ENCODE measurements at places on chromosomes 1 and 21.

- DNase-seq, result no peak
Measured at GRCh38 chr1:27006683-27007082, 6.0 kb downstream of the TENT5B start.

GRCh38 chr1:172135076-172135672, 285.3 kb upstream of the C1orf105 start:
- peak; percentile 6 for DNase-seq

DNA sequence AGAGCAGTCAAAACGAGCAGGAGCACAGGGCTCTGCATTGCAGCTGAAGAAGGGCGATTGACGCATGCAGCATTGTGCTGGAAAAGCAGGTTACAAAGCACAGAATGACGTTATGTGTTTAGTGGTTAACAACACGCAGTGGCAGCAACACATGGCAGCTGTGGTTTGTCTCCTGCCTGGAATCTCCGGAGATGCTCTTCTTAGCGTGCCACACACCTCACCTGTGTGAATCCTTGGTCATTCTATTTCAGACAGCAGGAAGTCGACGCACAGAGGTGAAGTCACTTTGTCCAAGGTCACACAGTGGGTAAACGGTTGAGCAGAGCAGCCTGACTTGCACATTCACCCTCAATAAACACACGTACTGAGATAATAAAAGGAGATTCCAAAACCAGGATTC, 14.7 kb downstream of the OBSCN start:
- DNase-seq, result no peak

- no peak for DNase-seq
Measured at GRCh38 chr21:26389971-26390641, 183.0 kb downstream of the CYYR1 start.

DNA sequence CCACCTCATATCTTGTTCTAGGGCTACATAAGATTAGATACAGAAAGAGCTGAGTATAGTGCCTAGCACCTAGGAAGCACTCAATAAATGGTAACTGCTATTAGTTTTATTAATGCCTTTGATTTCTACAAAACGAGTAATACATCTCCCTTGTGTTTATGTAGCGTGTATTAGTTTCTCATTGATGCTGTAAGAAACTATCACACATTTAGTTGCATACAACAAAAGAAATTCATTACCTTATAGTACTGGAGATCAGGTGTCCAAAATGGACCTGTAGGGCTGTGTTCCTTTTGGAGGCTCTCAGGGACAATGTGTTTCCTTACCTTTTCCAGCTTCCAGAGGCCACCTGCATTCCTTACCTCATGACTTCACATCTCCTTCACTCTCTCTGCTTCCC, 961 bp upstream of the ERO1B start:
- DNase-seq, result no peak

DNA sequence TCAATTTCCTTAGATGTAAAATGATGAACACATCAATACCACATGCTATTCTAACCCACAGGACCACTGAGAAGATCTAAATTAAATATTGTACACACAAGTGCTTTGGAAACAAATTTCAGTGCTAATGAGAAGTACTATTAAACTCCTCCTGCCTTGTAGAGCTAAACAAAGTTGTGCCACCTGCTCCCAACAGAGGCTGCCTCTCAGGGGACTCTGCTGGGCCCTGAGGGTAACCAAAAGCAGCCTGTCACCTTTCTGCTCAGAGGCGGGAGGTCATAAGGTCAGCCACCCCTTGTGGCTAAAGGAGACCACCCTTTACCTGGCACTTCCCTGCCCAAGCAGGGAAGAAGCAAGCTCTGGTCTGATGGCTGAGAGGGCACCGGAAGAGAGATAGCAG, 6.3 kb downstream of the SLC9A1 start:
- no peak for DNase-seq

DNA sequence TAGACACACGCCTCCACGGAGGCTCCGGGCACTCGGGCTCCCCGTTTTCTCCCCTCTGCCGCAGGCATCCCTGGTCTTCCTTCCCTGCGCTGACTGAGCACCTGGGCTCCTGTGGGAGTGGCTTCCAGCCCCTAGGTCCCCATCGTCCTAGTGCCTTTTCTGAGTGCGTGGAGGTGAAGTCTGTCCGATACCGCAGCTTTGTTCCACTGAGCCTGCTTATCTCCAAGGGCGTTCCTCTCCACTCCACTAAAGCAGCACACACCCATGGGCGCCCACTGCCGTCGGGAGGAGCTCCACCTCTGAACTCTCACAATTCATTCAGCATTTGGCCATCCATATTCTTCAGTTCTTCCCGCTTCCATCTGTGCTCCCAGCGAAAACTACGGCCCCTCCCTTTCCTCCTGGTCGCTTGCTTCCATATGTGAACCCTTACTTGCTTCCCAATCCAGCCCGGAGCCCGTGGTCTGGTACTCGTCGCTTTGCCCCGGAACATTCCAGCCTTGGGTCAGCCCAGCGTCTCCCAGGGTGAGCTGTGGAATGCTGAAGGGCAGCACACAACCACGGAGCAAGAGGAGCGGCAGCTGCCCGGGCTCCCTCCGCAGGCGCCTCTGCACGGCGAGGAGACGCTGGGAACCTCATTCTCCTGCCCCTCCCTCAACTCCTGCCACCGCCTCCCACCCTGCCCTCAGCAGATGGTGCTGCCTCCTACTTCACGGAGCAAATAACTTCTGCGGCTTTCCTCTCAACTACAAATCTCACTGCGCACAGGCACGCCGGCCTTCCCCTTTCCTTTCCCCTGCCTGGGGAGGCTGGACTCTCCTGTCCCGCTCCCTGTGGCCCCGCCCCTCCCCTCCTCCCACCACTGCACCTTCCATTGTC, 27.5 kb downstream of the ATP8B2 start:
- DNase-seq, result peak; percentile 37

- DNase-seq, result no peak
Measured at GRCh38 chr1:240598216-240599001, 13.5 kb downstream of the GREM2 start.

- no peak for DNase-seq
Measured at GRCh38 chr1:172931761-172932160, 119.0 kb downstream of the TNFSF18 start.

DNA sequence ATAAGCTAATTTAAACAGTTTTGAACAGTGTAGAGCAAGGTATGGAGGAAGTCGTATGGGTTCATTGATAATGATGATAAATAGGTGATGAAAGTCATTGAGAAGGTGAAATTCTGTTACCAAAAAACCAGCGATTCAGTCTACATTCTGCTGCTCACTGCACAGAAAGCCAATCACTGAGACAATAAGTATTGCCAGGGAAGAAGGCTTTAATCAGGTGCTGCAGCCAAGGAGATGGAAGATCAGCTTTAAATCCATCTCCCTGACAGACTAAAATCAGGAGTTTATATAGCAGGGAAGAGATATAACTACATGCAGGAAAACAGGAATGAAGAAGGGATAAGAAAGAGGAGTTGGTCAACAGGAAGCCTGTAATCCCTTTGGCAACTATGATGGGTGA, 361.3 kb upstream of the C1orf174 start:
- no peak for DNase-seq

DNA sequence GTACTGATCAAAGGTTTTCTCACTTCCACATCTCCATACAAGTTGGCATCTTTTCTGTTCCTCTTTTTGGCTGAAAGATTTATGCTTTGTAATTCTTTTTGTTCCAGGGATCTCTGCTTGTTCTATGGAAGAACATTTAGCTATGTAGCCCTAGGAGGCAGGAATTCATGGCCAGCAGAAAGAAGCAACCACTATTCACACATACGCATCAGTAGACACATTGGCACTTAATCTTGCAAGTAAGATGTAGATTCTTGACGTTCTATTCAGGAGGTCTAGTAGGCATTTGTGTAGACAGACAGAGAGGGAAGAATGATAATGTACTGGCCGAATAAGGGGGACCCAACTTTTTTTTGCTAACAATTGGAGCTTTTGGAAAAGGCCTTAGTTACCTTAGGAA, 336.0 kb downstream of the NUF2 start:
- no peak for DNase-seq

GRCh38 chr1:225926551-225927113, 2.6 kb upstream of the PYCR2 start:
- DNase-seq, result no peak

- DNase-seq, result no peak
Measured at GRCh38 chr1:162844153-162844552, 16.8 kb downstream of the CCDC190 start.

GRCh38 chr1:159421821-159422220, 10.2 kb upstream of the OR10J4 start:
- no peak for DNase-seq

DNA sequence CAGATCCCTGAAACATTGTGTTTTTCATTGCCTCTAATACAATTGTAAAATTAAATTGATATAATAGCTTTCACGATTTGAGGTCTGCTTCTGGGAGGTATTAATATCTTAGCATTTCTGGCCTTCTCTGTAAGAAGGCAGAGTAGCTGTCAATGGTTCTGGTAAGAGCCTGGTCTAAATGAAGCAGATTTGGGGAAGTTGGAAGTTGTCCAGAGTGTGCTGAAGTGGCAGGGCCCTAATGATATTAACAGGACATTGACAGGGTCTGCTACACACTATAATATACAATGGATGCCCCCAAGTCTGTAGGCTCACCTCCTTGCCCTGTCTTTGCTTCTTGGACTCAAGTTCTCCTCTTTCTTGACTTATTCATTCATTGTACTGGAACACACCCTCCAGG, 99.5 kb downstream of the C4BPA start:
- DNase-seq, result no peak

- no peak for DNase-seq
Measured at GRCh38 chr1:153447498-153448170, 12.8 kb downstream of the S100A7 start.

- no peak for DNase-seq
Measured at GRCh38 chr1:232226197-232226712, 403.7 kb downstream of the SIPA1L2 start.

- DNase-seq, result no peak
Measured at GRCh38 chr1:77513839-77514763, 168.4 kb downstream of the ZZZ3 start.

DNA sequence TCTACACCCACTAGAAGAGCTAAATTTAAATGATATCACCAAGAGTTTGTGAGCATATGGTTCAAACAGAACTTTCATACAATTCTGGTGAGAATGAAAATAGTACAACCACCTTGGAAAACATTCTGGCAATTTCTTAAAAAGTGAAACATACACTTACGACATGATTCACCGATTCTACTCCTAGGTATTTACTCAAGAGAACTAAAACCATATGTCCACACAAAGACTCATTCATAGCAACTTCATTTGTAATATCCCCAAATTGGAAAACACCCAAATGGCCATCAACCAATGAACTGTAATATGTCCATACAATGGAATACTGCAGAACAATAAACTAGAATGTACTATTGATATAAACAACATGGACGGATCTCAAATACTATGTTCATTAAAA, 51.2 kb upstream of the ADAM30 start:
- DNase-seq, result no peak

GRCh38 chr1:246659594-246660140, 64.5 kb upstream of the SCCPDH start:
- DNase-seq, result no peak

DNA sequence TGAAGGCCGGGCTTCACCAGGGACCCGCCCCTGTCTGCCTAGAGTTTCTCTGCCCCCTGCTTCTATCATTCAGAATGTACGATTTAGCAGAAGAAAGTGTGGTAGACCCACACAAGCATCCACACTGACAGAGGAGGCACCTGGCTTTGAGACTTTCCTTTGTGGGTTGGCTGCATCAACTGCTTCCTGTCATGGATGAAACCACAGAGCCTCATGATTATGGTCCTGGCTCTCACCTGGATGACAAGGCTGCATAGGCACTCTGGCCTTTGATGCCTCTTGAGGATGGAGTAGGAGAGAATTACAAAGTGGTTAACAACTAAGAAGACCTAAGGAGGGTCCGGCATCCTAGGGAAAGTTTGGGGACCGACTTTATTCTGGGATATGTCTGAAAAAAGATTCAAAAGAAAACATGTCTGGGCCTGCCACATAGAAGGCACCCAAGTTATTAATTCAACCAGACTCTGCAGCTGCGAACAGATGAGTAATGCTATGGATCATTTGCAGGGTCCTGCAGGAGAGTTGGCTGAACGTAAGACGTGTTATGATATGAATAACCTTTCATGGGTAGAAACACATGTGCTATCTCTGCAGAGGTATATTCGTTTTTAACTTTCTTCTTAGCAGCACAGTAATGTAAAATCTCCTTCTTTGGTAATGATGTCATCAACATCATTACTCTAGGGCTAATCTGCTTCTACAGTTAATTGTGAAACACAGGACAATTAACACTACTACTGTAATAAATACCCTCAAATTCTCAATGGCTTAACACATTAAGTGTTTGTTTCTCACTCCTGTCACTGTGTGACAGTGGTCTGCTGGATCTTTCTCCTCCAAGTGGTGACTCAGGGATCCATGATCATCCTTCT, 136.2 kb downstream of the SLC35F3 start:
- no peak for DNase-seq

DNA sequence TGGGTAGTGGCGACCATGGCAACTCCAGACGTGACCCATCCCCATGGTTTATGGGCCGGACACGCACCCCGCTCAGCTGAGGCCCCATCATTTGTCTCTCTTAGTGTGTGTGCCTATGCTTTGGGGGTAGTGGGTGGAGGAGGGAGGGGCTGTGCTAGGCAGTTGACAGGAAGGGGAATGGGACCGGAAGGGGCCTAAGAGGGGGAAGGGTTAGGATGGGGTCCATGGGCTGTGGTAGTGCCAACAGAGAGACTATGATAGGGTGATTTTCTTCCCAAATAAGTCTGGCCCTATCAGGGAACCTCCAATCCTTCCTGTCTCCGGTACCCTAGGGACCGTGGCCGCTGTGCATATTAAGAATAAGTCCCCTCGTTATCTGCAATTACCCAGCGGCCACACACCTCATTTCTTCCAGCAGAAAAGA, 9.9 kb downstream of the DMAP1 start:
- no peak for DNase-seq

DNA sequence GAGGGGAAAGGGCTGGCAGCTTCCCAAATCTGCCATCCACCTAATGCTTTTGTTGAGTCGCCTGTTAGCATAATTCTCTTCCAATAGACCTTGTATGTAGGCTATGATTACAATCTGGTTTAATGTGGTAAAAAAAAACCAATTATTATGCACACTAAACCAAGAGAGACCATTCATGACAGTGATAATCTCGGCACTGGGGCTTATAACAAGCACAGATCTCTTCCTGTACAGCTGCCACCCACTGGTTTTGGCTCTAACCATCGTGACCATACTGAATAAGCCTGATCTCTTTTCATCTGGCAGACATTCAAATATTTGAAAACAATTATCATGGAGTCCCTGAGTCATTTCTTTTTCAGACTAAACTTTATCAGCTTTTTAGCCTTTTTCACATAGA, 12.0 kb upstream of the SYT14 start:
- DNase-seq, result no peak

GRCh38 chr1:183609313-183609712, 19.1 kb upstream of the NCF2 start:
- DNase-seq, result peak; percentile 43

DNA sequence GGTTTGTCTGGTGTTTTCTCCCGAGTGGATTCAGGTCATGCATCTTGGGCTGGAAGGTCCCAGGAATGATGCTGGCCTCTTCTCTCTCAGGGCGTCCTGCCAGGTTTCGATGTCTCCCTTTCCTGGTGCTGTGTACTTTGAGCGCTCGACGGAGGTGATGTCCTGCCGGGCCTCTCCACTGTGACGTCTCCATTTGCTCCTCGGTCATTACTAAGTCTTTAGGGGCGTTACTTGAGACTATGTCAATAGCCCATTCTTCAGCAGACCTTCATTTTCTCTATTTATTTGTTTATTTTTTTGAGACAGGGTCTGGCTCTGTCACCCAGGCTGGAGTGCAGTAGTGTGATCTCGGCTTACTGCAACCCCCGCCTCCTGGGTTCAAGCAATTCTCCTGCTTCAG, 37.2 kb upstream of the TNFRSF1B start:
- no peak for DNase-seq
